HepG2 (cell line): ENCODE measurements at places on chromosomes 5 and 9.

DNA sequence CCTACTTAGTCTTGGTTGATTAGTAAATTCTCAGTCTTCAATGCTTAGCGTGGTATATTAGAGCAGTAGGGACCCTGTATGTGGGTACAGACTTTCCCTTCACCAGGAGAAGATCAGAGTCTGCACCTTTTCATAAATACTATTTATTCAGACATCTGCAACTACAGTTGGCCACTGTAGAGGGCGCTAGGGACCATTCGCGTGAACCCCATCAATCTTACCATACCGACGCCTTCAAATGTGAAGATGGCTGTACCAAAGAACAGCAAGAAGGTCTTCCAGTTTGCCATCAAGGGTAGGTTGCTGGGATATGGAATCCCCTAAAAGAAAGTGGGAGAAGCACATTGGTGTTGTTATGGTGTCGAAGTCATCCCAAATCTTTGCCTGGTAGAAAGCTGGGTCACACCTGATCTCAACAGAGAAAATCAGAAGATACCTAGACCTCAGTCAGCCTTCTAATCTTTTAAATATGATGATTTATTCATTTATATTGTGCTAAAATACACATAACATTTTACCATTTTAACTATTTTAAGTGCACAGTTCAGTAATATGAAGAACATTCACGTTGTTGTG lies 19.1 kb downstream of the SLC36A3 start:
- H3K4me3 ChIP-seq = no peak overlapping the region
- H3K36me3 ChIP-seq = no peaks in the 10 kb centered on the region
- no peak overlapping the region for H3K27ac ChIP-seq
- peaks cover 4% of the 10 kb centered on the region; the same call in 1 of the 3 replicates for H3K27me3 ChIP-seq

- H3K4me1 ChIP-seq = no peaks in the 10 kb centered on the region
- H3K4me3 ChIP-seq = no peak overlapping the region
- no peak overlapping the region for H3K27ac ChIP-seq
- no peaks in the 10 kb centered on the region for H3K36me3 ChIP-seq
- no peak for DNase-seq
These were observed 40.9 kb downstream of the SVEP1 start for GRCh38 chr9:110538647-110539041.

DNA sequence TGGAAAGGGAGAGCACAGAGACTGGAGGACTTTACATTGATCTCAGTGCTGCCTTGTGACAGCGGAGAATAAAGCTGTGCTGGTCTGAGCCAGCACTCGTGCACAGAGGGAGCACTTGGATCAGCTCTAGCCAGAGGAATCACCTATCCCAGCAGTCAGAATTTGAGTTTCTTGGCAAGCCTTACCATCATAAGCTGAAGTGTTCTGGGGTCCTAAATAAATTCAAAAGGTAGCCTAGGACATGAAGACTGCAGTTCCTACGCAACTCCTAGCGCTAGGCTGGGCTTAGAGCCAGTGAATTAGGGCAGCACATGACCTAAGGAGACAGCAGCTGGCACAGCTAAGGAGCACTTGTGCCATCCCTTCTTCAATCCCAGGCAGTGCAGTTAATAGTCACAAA lies 119.5 kb downstream of the HMHB1 start:
- no peak overlapping the region for H3K4me3 ChIP-seq
- DNase-seq = no peak
- no peaks in the 10 kb centered on the region for H3K36me3 ChIP-seq

DNA sequence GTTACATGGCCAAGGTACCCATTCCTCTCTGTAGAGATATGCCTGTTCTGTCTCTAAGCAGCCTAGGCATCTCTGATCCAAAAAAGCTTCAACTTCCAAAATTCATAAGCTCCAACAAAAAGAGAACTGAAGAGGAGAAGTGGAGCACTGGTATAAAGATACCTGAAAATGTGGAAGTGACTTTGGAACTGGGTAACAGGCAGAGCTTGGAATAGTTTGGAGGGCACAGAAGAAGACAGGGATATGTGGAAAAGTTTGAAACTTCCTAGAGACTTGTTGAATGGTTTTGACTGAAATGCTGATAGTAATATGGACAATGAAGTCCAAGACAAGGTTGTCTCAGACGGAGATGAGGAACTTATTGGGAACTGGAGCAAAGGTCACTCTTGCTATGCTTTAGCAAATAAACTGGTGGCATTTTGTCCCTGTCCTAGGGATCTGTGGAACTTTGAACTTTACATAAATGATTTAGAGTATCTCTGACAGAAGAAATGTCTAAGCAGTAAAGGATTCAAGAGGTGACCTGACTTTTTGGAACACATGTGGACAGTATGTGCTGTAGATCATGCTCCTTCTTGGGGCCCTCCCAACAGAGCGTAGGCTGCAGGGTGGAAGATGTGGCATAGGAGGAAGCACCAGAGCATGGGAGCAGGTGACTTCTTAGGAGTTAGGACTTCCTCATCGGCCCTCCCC lies 162.2 kb upstream of the TRIM32 start:
- H3K4me3 ChIP-seq = no peak overlapping the region
- DNase-seq = peak; percentile 41
- H3K27me3 ChIP-seq = no peaks in the 10 kb centered on the region
- H3K4me1 ChIP-seq = peaks cover 30% of the 10 kb centered on the region

DNA sequence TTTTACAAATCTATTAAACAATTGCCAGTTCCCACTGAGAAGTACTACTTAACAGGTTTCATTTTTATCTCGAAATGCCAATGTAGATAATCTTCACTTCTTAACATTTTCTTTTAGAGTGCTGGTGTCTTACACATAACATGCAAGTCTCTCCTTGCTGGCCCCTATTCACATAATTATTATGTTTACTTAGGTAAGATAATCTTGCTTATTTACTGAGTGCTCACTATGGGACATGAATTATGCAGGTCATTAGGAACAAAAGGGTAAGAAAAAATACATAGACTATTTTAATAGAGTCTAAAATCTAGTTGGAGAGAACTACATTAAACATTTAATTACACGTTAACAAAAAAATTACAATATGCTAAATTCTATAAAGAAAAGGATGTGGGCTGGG lies 328.4 kb downstream of the PRR16 start:
- no peaks in the 10 kb centered on the region for H3K36me3 ChIP-seq
- no peak overlapping the region for H3K4me3 ChIP-seq
- no peaks in the 10 kb centered on the region for H3K4me1 ChIP-seq
- no peak overlapping the region for H3K27ac ChIP-seq

DNA sequence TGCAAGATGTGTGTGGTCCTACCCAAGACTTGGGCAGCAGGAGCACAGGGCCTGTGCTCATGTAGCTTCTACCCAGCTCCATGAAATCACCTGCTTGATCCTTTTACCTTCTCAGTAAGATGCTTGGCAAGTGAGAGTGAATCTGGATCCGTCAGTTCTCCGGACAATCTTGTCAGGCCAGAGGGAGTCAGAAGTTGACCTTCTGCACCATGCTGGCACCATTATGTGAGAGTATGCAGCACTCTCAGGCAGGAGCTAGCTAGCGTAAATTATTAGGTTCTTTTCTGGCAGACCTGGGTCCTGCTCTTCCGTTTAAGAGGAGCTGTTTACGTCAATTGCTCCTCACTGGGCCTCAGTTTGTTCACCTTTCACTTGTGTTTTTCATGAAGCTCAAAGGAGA lies 37.0 kb upstream of the ADAM19 start:
- no peaks in the 10 kb centered on the region for H3K36me3 ChIP-seq
- H3K27ac ChIP-seq = no peak overlapping the region
- H3K4me3 ChIP-seq = no peak overlapping the region
- H3K27me3 ChIP-seq = no peaks in the 10 kb centered on the region
- H3K4me1 ChIP-seq = no peaks in the 10 kb centered on the region

GRCh38 chr9:129814432-129815223 lies 9.3 kb downstream of the TOR1A start:
- peaks cover 23% of the 10 kb centered on the region for H3K4me1 ChIP-seq
- H3K27ac ChIP-seq = no peak overlapping the region
- no peak for DNase-seq
- peaks cover 9% of the 10 kb centered on the region for H3K36me3 ChIP-seq

- peaks cover 15% of the 10 kb centered on the region; the same call in 1 of the 3 replicates for H3K27me3 ChIP-seq
- no peak for DNase-seq
- no peak overlapping the region for H3K4me3 ChIP-seq
- H3K36me3 ChIP-seq = no peaks in the 10 kb centered on the region
- no peak overlapping the region for H3K27ac ChIP-seq
These were observed 16.9 kb downstream of the SEMA4D start for GRCh38 chr9:89480825-89481537.

GRCh38 chr9:69824499-69825252 lies 4.1 kb downstream of the CFAP95 start:
- H3K4me1 ChIP-seq = no peaks in the 10 kb centered on the region
- no peak overlapping the region for H3K27ac ChIP-seq
- no peaks in the 10 kb centered on the region for H3K36me3 ChIP-seq
